Endothelial cell of umbilical vein (primary cell): ENCODE measurements at places on chromosomes 5 and 9. TPM values are rescaled to one million over a fixed set of nuclear protein-coding genes. Genes with fewer than 3 reads are reported as not detected.

DNA sequence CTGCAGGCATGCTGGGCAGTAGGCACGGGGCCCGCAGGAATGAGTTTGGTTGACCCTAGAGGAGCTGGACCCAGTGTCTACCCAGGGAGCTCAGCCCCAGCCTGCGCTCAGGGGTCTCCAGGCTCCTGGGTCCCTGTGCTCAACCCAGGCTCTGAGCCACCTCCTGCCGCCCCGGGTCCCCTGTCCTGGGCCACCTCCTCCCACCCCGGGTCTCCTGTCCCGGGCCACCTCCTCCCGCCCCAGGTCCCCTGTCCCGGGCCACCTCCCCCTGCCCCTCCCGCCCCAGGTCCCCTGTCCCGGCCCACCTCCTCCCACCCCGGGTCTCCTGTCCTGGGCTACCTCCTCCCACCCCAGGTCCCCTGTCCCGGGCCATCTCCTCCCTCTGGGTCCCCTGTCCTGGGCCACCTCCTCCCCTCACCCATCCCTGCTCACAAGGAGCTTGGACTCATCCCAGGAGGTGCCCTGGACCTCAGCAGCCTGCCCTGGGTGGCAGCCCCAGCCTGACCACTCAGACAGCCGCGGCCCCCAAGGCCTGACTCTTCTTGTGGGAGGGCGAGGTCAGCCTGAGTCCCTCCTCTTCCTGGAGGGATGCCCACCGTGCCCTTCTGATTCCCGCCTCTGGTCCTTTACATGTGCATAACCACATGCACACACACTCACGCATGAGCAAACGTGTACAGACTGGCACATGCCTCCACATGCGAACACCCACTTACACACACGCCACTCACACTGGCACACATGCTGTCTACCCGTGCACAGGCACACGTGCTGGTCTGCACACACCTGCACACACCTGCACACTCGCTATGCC lies 2.4 kb downstream of the LCN12 start:
- no peak for DNase-seq

DNA sequence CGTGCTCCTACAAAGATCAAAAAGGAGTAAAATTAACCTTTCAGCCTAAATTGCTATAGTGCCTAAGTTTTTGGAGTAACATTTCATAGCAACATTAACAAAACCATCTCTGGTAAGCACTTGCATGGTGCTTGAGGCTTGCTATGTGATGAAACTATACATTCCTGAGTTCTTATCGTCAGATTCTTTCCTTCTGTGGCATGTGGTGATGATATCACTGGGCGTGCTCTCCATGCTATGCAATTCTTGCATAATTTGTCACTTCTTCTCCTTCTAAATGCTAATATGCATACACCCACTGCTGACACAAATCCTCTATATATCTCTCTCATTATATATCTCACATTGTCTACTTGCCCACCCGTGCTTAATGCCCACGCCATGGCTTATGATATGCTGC lies 2019.9 kb downstream of the MAT2B start:
- DNase-seq, result no peak

DNA sequence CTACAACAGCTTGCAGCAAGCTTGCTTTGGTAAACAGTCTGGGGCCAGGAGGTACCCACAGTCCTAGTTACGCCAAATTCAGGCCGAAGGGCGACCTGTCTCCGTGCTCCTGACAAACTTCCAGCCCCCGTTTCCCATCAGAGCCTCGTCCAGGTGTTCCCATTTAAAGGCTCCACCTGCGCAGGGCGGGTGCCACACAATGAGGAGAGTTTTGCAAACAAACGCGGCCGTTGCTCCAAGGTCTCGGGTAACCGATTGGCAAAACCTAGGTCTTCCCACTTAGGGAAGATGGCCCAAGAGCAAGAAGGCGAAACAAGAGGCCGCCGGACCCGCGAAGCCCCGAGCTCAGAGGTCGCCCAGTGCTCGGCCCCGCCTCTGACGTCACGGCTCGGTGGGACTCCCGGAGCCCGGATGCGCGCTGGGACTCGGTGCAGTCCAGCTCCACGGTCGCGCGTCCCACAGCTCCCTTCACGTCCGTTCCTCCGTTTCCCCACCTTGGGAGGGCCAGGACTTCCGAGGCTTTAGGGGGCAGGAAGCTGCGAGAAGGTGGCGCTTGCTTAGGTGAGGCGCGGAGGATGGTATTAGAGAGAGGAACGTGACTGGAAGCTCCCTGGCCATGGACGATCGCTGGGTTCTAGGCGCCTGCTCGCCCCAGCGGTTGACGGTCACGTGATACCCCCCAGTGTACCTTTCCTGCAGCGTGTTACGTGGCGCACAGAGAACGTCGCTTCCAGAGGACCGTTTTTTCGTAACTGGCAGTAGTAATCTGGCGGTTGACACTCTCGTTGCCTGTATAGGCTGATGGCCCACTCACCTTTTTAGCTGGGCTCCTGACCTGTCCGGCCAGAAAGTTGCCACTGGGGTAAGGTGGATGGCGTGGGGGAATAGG lies 41.8 kb upstream of the KDM4C start:
- DNase-seq, result no peak

DNA sequence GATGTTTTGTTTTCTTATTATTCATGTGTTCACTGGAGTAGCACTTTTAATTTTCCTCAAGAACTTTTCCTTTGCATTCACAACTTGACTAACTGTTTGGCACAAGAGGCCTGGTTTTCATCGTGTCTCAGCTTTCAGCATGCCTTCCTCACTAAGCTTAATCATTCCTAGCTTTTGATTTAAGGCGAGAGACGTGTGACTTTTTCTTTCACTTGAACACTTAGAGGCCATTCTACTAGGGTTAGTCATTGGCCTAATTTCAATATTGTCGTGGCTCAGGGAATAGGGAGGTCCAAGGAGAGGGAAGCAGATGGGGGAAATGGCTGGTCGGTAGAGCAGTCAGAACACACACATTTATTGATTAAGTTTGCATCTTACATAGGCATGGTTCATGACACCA lies 94.0 kb downstream of the ZNF462 start:
- no peak for DNase-seq

GRCh38 chr9:72506615-72507014 lies 14.8 kb upstream of the TMC1 start:
- no peak for DNase-seq

DNA sequence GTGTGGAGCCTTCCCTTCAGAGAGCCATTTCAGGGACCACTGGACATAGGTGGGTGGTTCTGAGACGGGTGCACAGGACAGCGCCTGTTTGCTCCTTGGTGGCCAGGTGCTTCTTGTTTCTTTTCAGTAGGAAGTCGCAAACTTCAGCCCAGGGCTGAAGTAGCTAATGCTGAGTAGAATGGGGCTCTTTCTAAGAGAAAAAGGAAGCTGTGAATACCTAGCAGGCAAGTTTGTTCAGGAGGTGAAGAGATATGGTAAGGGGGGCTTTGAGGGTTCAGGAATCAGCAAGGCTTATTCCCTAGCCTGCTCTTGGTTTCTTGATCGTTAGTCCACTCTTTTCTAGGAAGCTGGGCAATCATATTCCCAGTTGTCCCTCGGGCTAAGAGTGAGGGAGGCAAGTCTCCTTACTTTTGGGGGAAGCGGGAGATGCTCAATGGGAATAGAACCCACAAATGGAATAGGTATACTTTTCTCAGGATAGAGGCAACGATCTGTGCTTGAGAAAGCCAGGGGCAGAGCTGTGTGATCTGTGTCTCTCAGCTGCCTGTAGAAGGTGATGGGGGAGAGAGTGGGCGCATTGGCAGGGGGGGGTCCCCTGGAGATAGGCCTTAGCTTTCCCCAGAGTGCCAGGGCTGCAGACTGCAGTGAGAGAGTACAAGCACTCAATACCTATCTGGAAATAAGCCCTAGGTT lies 1.9 kb upstream of the PURA start:
- DNase-seq, result no peak

GRCh38 chr5:135977375-135977928 lies 22.7 kb upstream of the LECT2 start:
- peak; percentile 85 for DNase-seq

GRCh38 chr9:101445353-101446029 lies 9.9 kb upstream of the ALDOB start:
- DNase-seq, result no peak

DNA sequence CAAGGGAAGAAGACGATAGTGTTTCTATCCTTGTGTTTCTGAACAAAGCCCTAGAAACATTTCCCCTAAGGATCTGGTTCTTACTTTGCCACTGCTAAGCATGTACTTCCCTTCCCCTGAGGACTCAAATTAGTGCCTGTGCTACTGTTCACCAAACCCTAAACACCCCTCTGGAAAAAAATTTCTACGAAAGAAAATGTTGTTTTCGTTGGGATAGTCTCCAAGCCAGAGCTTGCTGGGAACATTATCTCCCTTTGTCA lies 294.6 kb downstream of the BNC2 start:
- DNase-seq, result no peak

DNA sequence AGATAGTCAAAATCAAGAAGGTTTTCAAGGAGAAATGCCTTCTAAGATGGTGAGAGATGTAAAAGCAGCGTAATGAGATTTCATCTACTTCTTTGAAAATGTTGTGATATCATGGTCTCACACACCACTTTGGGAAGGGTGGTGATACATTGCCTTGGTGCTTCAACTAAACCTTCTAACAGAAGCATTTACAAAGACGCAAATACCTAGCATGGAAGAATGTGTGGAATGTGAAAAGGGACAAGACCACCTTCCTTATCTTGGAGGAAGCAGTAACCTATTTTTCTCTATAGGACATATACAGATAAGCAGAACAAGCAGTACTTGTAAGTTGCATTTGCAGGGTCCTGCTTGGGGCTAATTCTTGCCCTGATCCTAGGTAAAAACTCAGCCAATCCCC lies 38.8 kb downstream of the PCA3 start:
- DNase-seq, result no peak

DNA sequence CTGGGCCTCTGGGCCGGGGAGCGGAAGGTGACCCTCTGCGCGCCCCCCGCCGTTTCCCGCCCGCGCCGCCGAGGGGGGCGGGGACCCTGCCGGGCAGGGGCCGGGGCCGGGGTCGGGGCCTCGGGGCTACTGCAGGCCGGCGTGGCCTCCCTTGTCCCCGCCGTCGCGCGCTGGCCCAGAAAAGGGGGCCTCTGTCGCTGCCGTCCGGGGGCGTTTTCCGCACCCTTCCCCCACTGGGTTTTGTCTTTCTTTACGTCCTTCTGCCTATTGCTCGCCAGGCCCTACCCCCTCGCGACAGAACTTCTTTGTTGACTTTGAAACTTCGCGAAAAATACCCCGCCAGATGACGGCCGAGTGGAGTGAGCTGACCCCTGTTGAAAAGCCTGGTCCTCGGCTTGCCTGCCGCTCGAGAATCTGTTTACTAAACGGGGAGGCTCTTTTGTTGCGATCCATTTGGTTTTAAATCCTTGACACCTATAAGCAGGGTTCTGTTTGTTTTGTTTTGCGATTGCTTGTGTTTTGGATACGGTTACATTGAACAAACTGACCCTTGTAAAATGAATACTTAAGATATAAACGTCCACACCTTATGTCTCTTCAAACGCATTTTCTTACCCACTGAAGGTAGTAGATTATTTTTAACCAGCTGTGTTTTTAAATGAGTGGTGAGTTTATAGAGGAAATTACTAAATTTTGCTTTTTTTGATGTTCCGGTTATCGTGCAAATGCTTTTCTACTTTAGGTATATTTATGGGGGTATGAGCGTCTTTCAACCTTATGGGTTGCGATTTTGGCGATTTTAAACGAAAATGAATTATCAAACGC lies 765 bp downstream of the MARCHF6 start:
- DNase-seq, result peak; percentile 74

DNA sequence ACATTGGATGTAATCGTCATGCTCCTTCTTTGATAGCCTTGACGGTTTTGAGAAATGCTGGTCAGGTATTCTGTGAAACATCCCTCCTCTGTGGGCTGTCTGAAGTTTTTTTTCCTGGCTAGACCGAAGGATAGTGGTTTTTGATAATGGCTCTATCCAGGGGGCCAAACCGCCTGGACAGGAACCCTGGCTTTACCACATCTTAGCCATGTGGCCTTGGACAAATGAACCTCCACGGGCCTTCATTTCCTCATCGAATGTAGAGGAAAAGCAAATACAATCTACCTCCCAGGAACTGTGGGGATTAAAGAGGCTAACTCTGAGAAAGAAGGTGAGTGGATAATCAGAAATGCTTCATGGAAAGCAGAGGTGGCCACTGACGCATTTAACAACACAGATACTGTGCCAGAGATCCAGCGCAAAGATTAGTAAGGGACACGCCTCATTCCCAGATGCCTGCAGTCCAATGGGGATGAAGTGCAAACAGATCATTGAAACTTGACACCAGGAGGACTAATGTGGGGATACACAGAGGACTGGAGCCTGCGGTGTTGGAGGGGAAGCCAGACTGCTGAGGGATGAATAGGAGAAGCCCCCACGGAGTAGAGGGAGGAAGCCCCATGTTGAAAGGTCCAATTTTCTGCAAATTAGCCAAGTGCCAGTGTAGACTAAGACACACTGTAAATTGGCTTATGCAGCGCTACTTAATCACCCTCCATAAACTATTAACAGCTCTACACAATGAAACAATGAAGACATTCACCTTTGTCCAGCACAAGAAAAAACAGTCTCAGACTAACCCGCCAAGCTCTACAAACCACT lies 41.6 kb downstream of the MYO10 start:
- DNase-seq, result peak; percentile 67

GRCh38 chr9:31807574-31808256 lies 576.7 kb upstream of the ACO1 start:
- no peak for DNase-seq

DNA sequence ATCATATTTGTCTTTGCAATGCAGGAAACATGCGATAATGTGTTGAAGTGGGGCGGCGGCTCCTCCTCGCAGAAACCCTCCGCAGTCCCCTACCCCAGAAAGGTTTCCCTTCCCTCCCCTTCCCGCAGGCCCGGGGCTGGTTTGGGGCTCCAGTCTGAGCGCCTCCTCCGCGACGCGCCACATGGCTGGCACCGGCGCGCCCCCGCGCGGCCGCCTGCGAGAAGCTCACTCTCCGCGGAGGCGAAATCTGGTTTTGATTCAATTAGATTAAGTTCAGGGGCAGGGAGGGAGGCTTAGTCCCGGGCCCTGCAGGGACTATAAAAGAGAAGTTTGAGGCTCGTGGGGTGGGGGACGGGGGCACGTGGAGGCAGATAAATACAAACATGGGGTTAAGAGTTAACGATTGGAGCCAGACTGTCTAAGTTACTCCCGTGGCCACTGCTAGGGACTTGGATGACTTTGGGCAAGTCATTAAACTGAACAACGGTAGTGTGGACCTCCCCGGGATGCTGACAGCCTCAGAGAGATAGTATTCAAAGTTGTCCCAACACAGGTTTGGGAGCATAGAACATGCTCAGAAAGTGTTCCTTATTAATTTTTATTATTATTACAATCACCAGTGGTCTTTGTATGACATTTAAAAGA lies 69.4 kb downstream of the MSX2 start:
- DNase-seq, result peak; percentile 4

GRCh38 chr9:13467157-13467556 lies 187.7 kb upstream of the MPDZ start:
- no peak for DNase-seq

MYMK gene
- not detected in 2 replicates for total RNA-seq

PTGES gene
- not detected in 2 replicates for total RNA-seq

ZBTB26 gene
- 4.8 and 5.0 TPM in 2 replicates for total RNA-seq

GABBR2 gene
- total RNA-seq, result 6.3 and 9.2 TPM in 2 replicates

NPDC1 gene
- 157 and 181 TPM in 2 replicates for total RNA-seq

NR2F1-AS1 gene
- 13.8 and 15.2 TPM in 2 replicates for total RNA-seq

PCDHB8 gene
- 0.53 TPM in 1 of 2 replicates, not detected in the other for total RNA-seq
